CD4-positive, alpha-beta memory T cell (primary cell): ENCODE measurements at places on chromosomes 3 and 15.

GRCh38 chr3:189902230-189903186 lies 218.2 kb downstream of the P3H2 start:
- no peak for DNase-seq

DNA sequence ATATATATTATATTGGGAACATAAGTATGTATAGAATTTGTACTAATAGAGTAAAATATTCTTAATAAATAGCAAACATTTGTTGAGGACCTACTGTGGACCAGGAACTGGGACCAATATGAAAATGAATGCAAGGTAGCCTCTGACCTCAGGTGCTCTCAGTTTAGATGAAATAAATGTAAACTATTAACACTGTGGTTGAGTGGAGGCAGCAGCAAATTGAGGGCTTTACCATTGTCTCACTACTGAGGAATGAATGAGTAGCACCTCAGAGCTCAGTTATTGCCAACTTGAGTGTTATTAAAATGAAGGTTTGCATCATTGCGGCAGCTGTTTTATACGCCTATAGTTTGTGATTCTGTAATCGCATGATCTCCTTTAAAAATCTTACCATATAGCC lies 90.9 kb upstream of the CGNL1 start:
- DNase-seq = no peak

GRCh38 chr15:63332367-63333124 lies 49.1 kb downstream of the CA12 start:
- DNase-seq = no peak

- DNase-seq = no peak
These were observed 57.5 kb upstream of the KLF13 start for GRCh38 chr15:31268911-31269784.

DNA sequence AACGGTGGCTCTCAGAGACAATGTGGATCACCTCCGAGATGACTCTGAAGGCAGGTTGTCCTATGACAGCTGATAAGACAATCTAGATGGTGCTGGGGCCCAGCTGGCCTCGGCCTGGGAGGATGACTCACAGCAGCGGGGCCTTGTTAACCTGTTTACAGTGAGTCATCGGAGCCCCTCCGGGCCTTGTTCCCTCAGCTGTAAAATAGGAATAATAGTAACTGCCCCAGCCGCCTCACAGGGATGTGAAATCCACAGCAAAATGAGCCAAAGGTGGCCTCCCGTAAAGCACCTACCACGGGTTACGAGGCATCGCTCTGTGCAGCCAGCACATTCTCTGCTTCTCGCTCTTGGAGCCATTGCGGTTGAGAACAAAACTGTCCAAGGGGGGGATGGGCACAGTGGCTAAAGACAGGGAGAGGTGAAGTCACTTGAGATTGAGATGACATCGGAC lies 88.6 kb upstream of the RASGRF1 start:
- DNase-seq = no peak

DNA sequence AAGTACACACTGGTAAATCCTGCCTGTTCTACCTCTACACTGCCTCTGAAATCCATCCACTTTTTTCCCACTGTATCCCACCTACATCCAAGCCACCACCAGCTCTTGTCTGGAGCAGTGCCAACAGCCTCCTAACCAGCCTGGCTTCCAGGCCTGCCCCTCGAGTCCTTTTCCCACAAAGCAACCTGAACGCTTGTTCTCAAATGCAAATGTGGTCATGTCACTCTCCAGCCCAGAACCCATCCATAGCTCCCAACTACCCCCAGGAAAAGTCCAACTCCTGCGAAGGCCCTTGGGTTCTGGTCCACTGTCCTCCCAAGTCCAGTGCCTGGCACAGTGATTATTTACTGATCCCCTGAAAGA lies 83.8 kb downstream of the SEMA5B start:
- DNase-seq = no peak

- no peak for DNase-seq
These were observed 49.5 kb downstream of the CYP11A1 start for GRCh38 chr15:74317820-74318375.

DNA sequence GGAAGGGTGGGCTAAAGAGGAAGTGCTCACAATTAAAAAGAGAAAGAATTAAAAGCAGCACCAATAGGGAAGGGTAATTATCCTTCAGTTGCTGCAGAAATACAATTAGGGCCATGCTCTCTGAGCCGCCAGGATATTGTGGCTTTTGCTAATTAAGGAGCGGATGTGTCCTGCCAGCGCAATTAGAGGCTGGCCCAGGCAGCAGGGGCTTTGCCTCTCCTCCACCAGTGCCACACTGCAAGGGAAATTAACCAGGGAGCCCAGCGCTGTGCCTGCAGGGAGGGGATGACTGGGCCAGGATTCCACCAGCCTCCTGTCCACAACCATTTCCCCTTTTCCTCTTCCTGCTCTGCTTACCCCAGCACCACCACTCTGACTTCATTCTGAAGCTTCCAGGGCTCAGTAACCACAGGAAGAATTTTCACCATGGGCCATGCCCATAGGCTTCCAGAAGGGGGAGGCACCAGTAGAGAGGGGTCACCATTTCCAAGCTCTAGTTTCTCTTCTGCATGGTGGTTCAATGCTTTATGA lies 10.4 kb upstream of the AEN start:
- DNase-seq = no peak

DNA sequence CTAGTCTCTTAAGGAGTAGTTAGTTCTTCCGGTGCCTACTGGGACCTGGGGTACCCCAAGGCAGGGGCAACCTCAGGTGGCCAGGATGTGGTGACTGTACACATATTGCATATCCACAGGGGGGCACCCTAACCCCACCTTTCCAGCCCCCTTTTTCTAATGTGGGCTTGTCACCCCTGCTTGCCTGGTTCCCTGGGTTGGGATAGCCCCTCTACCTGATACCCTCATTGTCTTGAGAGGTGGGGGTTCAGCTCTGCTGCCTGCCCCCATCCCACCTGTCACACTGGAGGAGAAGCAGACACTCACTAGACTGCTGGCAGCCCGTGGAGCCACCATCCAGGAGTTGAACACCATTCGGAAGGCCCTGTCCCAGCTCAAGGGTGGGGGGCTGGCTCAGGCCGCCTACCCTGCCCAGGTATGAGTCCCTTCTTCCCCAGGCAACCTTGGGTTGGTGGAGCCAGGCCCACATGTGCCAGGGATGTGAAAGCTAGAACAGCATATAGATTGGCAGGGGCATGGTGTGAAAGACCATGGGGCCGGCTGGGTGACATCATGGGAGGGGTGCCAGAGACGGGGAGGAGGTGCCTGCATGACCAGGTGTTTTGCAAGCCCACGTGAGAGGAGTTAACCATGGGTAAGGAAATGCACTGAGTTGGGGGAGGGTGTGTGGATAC lies 4.0 kb downstream of the GLYCTK start:
- DNase-seq = no peak

DNA sequence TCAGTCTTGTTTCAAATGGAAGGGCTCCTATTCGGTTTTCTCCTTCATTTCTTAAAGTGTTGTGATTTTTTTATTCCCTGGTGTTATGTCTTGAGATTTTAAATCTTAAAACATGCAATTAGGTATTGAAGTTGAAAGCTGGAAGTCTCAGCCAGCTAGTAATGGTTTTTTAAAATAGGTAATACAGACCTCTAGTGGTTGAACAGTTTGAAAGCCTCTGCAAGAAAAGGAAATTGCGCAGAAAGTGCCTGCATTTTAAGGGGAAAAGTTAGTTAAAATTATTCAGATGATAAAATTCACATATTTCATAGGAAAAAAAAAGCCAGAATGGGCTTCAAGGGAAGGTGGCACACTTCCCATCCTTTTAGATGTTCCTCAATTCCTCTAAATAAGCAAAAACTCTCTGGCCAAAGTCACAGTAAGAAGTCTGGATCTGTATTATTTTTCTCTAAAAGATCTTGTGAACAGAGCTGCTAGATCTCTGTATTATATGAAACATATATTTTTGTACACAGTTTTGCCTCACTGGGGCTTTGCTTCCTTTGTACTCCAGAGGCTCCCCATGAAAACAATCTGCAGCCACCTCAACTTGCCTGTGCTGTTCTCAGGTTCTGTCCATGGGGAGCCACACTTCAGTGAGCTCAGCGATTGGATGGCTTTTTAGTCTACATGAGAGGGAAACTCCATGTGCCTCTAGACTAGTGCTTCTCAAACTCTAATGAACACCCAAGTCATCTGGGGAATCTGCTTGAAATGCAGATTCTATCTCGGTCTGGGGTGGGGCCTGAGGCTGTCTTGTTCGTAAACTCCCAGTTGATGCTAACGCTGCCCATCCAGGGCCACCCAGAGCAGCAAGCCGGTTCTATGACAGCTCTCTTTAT lies 21.5 kb downstream of the AGTR1 start:
- no peak for DNase-seq

GRCh38 chr15:45377609-45378148 lies 665 bp downstream of the GATM start:
- no peak for DNase-seq

- DNase-seq = no peak
These were observed 4.0 kb upstream of the FMN1 start for GRCh38 chr15:33198541-33198940.

- DNase-seq = no peak
These were observed 48.9 kb upstream of the AGTR1 start for GRCh38 chr3:148648685-148649352.
